ENCODE measurements at places on chromosomes 3 and 15.

DNA sequence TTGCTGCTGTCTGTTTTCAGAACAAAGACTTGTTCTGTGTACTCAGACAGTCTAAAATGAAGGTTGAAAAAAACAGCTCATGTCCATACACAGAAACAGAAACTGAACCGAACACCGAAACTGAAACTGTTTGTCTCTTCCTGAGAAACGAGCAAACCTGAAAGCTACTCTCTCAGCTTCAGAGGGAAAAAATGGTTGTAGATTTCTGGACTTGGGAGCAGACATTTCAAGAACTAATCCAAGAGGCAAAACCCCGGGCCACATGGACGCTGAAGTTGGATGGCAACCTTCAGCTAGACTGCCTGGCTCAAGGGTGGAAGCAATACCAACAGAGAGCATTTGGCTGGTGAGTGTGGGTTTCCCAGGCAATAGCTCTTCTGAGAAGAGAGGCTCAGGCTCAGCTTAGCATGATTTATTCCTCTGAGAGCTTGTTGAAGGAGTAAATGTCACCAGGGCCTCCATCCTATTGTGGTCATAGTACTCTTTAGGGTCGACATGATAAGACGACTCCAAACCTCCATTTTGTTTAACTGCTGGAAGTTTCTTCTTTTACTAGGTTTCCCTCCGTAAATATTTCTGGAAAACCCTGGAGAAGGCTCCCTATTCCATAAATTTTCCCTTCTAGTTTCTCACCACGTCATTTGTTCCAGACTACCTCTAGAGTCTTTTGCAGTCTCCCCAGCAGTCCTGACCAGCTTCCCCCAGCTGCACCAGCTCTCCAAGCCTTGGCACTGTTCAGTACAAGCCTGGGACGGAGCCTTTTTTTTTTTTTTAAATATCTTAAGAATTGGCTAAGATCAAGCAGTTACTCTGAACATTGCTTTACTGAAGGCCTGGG lies at the start of gene RTP4:
RTP4 (plus strand) TSS at position 135 of the 838 bp plus-strand sequence; CDS start at position 192, 57 bp downstream.
- DNase-seq: peak; percentile 29

- no peak for DNase-seq
Observed at GRCh38 chr3:41482134-41482533, 282.8 kb downstream of the CTNNB1 start.

DNA sequence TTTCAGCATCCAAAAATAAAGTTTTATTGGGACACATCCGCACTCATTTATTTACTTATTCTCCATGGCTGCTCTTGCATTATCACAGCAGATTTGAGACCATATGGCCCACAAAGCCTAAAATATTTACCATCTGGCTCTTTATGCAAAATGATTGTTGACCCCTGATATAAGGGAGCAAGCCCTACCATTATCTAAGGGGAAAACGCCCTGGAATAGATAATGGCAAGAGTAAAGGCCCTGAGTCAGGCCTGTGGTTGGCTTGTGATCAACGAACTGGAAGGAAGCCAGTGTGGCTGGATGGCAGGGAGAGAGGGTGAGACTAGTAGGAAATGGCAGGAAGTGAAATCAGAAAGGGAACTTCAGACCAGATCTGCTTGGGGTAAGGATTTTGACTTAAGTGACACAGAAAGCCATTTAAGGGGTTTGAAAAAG lies 24.6 kb upstream of the DMXL2 start:
- DNase-seq: no peak

- no peak for DNase-seq
Observed at GRCh38 chr3:154919226-154919625, 160.9 kb upstream of the MME start.

- no peak for DNase-seq
Observed at GRCh38 chr3:134476306-134476705, 9.5 kb downstream of the ANAPC13 start.

GRCh38 chr3:21920421-21920861 lies 169.4 kb upstream of the ZNF385D start:
- DNase-seq: no peak

GRCh38 chr3:38730281-38730680 lies 80.8 kb upstream of the SCN5A start:
- DNase-seq: no peak

DNA sequence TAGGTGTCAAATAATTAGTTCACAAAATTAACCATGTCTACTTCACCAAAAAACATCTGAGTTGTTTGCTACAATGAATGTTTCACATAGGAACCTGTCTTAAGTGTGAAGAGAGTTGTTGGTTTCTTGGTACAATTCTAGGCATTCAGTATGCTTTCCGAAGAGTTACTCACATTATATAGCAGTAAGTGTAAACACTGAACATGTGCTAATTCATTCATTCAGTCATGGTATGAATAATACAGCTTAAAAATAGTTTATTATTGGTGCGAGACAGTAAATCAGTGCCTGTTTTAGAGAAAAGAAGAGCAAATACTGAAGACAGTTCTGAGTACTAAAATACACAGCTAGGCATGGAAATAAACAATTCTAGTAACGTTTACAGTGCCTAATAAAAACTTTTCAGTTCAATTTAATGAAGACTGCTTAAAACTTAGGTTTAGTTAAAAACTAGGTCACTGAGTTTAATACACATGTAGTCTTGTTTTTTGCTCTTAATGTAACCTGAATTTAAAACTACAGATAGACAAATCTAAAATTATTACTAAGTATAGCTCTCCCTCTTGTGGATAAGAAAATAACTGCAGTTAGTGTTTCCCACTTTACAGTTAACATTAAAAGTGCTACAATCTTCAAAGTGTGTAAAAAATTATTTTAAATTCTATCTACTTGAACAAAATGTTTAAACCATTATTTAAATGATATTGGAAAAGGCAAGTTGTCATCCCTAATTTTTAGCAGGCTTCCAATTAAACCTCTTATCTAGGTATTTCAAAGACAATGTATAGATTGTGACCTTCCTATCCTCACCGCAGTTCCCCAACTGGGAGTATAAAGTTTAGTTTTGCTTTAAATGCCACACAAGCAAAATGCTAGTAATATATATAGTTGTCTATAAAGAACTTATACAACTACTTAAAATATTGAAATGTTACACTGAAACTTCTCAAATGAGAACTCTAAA lies 20.1 kb upstream of the ZCWPW2 start:
- DNase-seq: no peak

DNA sequence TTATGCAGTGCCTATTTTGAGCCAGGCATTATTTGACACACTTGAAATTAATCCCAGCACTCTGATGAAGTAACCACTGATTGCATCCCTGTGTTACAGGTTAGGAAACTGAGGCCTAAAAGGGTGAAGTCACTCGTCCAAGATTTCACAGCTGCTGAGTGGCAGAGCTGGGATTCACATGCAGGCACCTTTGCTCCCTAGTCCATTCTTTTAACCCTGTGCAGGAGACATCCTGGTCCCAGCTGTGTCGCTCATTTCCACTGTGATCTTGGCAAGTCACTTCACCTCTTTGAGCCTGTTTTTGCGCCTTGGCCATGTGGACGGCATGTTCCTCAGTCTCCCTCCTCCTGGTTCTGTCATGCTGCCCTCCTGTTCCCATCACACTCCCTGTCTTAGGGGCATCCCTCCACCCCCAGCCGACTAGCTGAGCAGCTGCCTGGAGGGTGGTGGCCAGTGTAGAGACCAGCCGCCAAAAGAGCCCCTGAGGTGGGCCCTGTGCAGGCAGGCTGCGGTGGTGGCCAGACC lies 70.6 kb downstream of the SMAD6 start:
- no peak for DNase-seq

Data from activated effector memory CD4-positive, alpha-beta T cell treated with Interleukin-2 at 50 U/mL for 16 hours (primary cell).